ENCODE measurements at places on chromosomes 3 and 15. TPM values are rescaled to one million over a fixed set of nuclear protein-coding genes. Genes with fewer than 3 reads are reported as not detected.

GRCh38 chr3:151275091-151275490, 3.3 kb downstream of the P2RY14 start:
- no peak for DNase-seq

- DNase-seq = no peak
Observed at GRCh38 chr15:54772663-54773062, 424.1 kb downstream of the RSL24D1 start.

DNA sequence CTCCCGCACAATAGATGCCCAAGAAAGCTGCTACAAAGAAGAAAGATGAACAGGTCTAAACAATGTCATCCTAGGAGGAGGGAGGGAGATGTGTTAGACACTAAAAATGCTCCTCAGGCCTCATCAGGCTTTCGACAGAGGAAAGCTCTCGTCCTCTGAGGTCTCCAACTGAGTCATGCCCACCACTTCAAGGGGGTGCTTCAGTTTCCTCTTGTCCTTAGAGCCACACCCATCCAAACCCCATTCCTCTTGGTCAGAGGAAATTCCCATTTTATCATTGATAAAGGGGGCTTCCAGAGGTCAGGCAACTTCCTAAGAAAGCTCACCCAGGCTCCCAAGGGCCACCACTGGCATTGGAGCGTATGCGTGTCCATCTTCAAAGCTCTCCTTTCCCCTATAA, 50.1 kb downstream of the HEG1 start:
- DNase-seq = no peak

DNA sequence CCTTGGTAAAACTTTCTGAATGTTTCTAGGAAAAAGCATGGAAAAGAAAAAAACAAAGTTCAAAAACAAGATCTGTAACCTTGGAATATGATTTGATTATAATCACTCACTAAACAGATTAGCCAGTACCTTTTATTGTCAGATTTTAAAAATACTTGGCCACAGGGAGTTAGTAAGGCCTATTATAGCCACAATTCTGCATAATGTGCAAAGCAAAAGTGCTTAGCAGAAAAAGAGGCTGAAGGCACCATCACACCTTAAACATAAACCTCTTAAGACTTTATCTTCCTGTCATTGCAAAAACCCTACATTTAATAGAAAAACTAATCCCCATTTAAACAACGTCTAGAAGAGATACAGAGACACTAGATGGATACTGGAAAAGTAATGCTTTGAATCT, 41.8 kb downstream of the CHSY1 start:
- no peak for DNase-seq

GRCh38 chr15:43190178-43190577, 5.0 kb downstream of the CCNDBP1 start:
- no peak for DNase-seq

Gene IQCH
- total RNA-seq = 0.94 TPM

Gene GADL1
- total RNA-seq = 0.62 TPM

Gene TGM5
- not detected for total RNA-seq

Gene BSN
- 1.00 TPM for total RNA-seq
